Stimulated activated CD4-positive, alpha-beta T cell treated with anti-CD3 and anti-CD28 coated beads, Interleukin-1b, Interleukin-23, amount 100 ng/mL, for 1 hour (primary cell): ENCODE measurements at places on chromosomes 16 and 17.

GRCh38 chr16:81703177-81704155 is 75.6 kb upstream of the PLCG2 start:
- DNase-seq, result no peak

DNA sequence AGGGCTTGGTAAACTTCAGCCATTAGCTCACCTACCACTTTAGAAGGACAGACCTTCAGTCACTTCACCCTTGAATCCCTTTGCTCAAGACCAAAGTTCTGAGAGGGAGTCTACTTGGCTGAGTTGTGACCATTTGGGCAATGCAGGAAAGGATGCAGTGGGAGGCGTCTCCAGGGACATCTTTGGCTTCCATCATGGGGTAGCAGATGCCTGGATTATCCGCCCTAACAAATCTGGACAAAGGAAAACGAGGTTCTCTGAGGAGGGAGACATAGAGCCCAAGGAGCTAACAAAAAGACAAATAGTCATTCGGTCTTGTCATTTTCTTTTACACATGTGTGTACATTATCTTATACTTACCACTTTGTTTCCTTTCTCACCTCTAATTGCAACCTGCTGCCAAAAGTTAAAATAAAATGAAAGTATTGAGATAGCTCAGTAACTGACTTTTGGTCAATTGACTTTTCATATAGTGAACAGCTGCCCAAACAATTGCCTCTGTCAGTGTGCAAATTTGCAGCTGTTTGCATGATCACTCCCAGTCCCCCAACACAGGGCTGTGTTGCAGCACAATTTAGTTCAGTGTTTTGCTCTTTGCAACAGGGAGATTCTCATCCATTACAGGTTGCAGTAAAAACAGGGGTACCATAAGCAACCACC is 108.9 kb upstream of the EEF2KMT start:
- DNase-seq, result no peak

DNA sequence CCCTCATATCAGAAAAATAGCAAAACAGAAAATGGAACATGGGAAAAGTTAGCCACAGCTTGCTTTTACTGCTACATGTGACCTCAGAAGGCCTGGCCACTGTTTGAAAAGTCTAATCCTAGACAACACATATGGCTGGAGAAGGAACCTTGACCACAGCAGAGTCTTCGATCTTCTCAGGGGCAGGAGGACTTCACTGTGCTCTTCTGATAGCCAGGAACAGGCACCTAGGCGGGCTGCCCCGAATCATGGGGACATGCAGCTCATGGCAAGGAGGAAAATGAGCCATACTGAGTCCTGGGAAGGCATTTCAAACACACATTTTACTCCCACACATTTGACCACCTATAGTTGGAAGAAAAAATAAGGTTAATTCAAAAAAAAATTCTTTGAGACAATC is 31.1 kb upstream of the ADORA2B start:
- DNase-seq, result no peak

GRCh38 chr16:19436540-19436939 is 18.9 kb downstream of the TMC5 start:
- DNase-seq, result no peak

DNA sequence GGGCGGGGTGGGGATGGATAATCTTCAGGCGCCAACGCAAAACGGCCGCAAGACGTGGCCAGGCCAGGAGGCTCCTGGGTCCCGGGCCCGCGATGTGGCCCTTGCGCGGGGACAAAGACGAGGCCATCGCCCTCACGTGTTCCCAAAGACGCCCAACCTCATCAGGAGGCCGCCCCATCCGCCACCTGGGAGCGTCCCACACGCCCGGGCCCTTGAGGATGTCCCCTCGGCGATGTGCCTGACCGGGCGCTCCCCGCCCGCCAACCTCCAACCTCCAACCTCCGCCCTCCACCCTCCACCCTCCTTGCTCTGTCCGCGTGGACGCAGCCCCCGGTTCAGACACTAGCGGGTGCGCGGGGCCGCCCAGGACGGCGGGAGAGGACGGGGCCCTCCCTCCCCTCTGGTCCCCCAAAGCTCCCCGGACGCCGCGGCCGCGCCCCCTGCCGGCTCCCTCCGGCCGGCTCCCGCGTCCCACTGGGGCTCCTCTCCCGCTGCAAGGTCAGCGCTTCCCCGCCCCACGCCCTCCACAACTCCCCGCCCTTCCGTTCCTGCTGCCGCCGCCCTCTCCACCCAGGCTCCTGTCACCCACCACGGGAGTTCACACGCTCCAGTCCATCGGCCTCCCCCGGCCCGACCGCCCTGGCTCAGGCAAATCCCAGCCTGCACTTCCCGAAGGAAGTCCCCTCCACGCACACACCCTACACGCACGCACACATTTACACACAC is 250.8 kb upstream of the RPL38 start:
- DNase-seq, result no peak

DNA sequence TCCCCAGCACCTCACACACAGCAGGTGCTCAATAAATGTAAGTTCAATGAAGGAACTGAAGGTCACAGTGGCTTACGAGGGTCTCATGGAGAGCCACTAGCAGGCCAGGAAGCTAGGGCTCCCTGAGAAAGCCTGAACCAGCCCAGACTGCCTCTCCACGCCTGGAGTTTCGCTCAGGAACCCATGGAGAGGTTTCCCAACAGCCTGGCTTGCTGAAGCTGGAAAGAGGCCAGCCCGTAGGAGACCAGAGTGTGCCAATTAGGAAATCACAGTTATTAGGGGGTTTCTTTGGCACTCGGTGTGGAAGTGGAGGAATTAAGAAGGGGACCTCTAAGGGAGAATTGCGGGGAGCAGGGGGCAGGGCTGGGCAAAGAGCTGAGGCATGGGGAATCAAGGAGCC is 36.3 kb upstream of the CACNG1 start:
- DNase-seq, result no peak
